Stimulated activated CD4-positive, alpha-beta T cell treated with anti-CD3 and anti-CD28 coated beads, Interleukin-4, amount 100 ng/mL, for 48 hours (primary cell): ENCODE measurements at places on chromosomes 1 and 21.

- DNase-seq: no peak
Observed at GRCh38 chr1:25629836-25630235, 13.2 kb downstream of the MAN1C1 start.

- no peak for DNase-seq
Observed at GRCh38 chr1:192100686-192101468, 57.4 kb upstream of the RGS18 start.

DNA sequence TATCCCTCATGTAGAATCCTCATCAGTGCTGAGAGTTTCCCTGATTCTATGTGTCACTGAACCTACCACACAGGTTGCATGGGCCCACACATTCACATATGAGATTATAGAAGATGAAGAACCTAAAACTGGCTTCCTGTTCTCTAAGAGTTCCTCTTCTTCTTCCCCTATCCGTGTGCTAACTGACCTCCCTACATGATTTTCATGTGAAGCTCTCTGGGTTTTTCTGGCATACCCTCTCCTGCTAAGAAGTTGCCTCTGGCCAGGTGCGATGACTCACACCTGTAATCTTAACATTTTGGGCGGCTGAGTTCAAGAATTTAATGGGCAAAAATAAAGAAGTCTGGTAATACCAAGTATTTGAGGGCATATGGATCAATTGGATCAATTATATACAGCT, 5.5 kb upstream of the CD244 start:
- no peak for DNase-seq

GRCh38 chr21:38596264-38597042, 98.2 kb upstream of the ERG start:
- DNase-seq: no peak

DNA sequence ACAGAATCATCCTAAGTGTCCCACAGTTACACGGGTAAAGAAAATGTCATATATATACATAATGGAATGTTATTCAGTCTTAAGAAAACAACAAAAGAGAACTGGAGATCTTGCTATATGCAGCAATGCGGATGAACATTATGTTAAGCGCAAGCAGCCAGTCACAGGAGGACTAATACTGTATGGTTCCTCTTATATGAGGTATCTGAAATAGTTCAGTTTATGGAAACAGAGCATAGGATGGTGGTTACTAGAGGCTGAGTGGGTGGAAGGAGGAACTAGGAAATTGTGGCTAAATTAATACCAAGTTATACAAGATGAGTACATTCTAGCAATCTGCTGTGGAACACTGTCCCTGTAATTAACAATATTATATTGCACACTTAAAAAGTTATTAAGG, 834.3 kb downstream of the KCNT2 start:
- no peak for DNase-seq

DNA sequence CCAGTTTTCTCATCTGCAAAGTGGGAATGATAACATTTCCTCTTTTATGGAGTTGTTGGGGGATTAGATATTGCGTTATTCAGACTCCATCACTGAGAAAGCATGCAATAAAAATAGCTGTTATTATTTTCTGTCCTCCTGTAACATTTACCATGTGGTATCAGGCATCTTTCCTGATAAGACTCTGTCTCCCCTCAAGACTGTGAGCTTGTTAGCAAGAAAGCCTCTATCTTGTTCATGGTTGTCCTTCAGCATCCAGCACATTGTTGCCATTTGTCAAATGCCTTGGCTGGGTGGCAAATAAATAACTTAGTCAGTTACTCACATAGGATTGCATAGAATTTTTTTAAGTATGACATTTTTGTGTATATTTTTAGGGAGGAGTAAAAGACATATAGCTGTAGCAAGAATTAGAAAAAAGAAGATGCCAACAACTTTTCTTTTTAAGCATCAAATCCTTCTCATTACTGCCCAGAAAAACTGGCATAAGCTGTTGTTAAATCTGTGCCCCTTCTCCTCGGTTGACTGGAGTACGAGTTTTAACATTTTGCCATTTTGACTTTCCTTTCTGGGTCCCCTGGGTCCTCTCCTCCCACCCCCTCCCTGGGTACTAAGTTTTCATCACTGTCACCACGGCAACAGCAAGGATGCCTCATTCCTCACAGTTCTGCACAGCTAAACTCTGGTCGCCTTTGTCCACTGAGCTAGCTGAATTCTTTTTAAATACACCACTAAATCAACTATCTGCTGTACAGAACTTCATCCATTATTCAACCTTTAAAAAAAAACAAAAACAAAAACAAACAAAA, 1.0 kb upstream of the JAM2 start:
- DNase-seq: no peak

GRCh38 chr1:167706931-167707877, 14.6 kb upstream of the MPZL1 start:
- DNase-seq: no peak

DNA sequence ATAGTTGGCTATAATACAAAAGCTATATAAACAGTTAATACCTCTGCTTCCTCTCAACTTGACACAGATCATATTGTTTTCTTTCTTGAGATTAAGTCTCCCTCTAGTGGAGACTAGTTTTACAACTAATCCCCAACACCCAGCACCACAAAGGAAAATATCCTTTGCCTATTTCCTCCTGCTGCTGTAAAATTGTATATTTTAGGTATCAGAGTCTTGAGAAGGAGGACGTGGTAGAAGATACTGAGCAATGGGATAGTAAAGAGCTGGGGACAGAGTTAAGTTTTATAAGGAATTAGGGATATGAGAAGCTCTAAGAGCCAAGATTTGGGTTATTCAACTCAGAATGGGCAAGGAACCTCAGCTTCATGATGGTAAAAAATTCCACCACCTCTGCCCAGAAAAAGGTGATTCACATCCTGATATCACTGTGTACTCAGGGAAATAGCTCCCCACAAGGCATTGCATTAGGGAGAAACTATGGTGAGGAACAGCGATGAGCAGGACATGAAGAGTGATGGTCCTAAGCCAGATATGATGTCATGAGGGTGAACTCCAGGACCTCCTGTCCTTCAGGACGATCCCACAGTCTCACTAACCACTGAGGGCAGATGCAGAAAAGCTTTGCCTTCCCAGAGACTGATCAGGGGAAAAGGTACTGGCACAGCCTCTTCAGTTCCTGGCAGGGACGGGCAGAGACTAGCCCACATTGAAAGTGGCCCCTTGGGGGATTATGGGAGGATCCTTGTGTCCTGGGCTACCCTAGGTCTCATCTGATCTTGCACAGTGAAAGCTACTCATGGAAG, 14.7 kb upstream of the CFAP126 start:
- no peak for DNase-seq

GRCh38 chr21:32378956-32379355, 13.9 kb downstream of the URB1 start:
- DNase-seq: no peak
